Fibroblast of mammary gland (primary cell): ENCODE measurements at places on chromosomes 3 and 15.

DNA sequence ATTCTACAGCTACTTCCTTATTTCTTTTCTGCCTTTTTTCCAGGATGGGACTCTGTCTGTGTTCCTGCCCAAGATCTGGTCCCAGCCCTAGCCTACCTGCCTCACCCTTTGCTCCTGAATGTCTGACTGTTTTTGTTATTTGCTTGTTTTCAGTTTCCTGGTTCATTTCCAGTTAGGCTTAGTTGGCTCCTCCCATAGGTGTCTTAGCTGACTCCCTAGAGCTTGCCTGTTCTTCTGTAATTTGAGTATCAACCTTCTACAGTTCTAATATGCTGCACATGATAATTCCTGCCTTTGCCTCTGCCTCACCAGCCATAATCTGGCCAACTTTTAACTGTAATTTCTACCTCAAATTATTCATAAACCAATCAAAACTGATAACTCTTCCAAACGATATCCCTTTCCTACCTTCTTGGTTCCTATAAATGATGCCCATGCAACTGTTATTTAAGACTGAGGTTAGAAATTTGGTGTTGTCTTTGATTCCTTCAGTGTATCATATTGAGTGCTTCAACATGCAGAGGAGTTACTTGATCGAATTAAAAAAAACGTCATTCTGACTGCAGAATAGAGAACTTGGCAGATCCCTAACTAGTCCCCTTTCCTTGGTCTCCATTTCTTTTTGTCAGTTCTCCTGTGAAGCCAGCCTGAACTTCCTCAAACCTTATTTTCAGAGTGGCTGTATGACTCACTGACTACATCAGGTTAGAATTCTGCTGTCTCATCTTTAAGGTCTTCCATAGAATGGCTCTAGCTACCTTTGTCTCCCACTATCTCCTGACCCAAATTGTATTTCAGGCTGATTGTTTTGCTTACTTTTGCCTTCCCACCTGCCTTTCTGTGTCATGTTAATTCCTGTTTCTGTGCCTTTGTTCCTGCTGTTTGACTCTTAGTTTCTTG, 8.4 kb downstream of the GOLM2 start:
- DNase-seq, result peak; percentile 64

- no peak for DNase-seq
Observed at GRCh38 chr3:140258222-140258724, 323.3 kb downstream of the CLSTN2 start.

GRCh38 chr3:150377601-150378300, 30.3 kb upstream of the TSC22D2 start:
- DNase-seq, result peak; percentile 32

- DNase-seq, result no peak
Observed at GRCh38 chr3:128310286-128311058, 156.2 kb downstream of the DNAJB8 start.

GRCh38 chr15:52336529-52336928, 40.9 kb upstream of the MYO5C start:
- DNase-seq, result no peak

- DNase-seq, result peak; percentile 45
Observed at GRCh38 chr15:95609096-95609495, 721.4 kb upstream of the NR2F2 start.

DNA sequence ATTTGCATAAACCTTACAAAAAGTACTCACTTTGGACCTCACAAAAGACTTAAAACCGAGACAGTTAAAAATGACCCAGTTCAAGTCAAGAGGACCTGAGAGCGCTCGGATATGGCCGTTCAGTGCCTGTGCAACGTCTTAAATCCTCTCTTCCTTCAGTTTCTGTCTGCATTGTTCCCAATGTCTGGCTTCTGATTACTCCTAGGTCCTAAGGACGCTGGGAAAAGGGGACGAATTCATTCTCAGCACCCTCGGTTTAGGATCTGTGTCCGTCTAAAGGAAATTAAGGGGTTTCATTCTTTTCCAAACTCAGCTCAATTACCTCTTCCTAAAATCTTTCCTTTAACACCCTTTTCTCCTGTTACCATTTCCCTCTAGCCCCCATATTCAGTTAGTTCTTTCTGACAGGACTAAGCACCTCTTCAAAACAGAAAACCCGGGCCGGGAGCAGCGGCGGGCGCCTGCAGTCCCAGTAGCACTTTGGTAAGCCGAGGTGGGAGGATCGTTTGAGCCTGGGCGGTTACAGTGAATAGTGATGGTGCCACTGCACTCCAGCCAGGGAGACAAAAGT, 970 bp downstream of the DPPA4 start:
- peak; percentile 15 for DNase-seq

- no peak for DNase-seq
Observed at GRCh38 chr15:33398555-33398954, 87.8 kb downstream of the RYR3 start.

DNA sequence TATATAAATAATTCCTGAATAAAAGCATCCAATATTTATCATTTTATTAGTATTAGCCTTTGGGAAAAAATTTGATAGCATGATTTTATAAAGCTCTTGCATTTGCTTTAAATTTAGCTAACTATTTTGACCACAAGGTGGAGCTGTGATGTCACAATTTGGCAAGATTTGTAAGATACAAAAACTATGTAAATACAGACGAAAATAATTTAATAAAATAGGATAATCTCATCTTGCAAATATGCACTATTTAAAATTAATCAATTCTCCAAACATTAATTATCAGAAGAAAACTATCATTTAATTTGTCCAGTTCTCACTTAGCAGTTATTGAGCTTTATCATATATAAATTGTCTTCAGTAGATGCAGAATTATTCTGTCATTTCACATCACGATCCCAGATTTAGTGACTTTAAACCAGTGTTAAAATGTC, 95.4 kb downstream of the PLOD2 start:
- DNase-seq, result peak; percentile 83
